NCI-H1436 (cell line): ENCODE measurements at places on chromosomes 5 and 9.

- DNase-seq = no peak
Observed at GRCh38 chr9:77511525-77511924, 136.6 kb downstream of the GNA14 start.

DNA sequence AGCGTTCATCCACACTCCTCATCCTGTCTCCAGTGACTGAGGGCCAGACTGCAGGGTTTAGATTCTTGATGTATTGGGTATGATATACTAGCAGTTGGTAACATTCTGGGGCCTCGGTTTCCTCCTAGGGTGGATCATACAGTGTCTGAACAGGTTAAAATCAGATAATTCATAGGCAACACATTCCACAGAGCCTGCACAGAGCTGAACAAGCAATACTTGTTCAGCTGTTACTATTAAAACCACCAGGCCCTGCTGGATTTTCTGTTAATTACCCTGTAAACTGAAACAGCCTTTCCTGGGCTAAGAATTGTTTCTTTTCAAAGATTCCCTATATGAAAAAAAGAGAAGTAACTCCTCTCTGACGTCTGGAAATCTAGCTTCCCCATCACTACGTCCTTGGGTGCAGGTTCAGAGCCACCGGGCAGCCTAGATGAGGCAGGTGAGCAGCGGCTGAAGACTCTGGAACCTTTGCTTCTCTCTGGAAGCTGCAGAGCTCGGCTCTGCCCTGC, 1313.5 kb upstream of the WWC1 start:
- DNase-seq = no peak

DNA sequence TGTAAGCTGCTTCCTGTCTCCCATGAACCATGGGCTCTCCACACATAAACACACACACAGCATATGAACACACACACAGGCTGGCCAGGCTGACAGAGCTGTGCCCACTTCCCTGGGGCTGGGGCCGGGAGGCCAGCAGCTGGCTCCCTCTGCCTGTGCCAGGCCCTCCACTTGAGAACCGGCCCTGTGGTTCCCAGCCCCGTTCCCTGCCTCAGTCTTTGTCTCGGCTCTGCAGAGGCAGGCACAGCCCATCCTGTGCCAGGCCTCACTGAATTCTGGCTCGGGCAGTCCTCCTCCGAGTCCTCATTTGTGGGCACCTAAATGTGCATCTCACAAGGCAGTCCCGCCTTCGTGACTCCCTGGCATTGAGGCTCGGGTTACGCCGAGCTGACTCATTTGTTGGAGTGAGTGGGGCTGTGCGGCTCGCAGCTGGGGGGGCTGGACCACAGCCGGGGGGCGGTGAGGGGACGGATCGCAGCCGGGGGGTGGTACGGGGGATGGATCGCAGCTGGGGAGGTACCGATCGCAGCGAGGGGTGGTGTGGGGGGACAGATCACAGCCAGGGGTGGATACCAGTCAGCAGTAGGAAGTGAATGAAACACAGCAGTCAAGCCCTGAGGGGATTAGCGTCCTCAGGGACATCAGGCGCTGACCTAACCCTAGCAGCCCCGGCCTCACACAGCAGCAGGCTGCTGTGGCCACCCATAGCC, 72.3 kb downstream of the PSMB7 start:
- peak; percentile 70 for DNase-seq

DNA sequence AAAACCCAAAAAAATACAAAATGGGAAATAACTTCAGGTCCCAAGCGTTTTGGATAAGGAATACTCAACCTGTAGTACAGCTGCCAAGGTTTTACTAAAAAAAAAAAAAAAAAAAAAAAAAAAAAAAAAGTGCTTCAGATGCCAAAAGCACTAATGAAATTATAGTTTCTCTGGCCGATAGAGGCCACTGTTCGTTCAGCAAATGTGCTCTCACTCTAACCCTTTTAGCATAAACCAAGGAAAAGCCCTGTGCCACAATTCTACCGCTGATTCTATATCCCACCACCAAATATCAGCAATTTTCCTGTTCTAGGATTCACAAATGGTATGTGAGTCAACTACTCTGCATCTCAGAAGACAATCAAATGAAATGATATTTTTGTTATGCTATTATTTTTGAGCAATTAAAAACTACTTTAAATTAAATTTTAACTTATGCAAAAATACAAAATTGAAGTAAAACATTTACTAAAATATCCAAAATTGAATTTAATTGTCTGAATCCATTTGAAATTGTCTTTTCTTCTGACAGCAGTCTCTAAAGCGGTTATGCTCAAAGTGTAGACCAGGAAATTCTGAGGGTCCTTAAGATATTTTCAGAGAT, 79.8 kb downstream of the RICTOR start:
- no peak for DNase-seq

- no peak for DNase-seq
Observed at GRCh38 chr9:36746415-36746814, 173.7 kb downstream of the MELK start.

GRCh38 chr9:8895861-8896224, 1096.3 kb upstream of the DMAC1 start:
- peak; percentile 52 for DNase-seq

DNA sequence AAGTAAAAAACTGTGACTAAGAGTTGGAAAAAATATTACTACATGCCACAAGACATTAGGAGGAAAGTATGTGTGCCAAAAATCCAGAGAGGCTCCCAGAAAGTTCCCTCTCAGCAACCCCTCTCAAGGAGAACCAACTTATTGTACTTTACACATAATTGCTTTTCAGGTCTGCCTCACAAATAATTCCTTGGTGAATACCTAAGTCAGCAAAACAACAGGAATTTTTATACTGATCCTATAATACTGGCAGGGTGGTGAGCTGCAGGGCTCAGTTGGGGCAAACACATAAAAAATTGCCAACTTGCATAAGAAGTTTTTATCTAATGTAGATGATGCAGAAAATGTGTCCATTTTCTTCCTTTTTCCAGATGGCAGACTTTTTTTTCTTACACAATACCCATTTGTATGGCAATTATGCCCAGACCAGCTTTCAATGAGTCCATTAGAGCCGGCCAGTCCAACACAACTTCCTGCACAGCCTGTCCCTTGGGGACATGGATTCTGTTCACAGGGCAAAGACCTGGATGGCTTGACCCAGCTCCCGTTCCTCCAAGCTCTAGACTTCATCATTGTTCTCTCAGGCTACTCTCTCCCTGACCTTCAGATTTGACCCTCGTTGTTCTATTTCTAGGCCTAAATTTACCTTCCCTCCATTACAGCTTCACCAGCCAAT, 31.3 kb downstream of the MARCHF3 start:
- no peak for DNase-seq

- no peak for DNase-seq
Observed at GRCh38 chr5:82255844-82256243, 22.3 kb downstream of the RPS23 start.

DNA sequence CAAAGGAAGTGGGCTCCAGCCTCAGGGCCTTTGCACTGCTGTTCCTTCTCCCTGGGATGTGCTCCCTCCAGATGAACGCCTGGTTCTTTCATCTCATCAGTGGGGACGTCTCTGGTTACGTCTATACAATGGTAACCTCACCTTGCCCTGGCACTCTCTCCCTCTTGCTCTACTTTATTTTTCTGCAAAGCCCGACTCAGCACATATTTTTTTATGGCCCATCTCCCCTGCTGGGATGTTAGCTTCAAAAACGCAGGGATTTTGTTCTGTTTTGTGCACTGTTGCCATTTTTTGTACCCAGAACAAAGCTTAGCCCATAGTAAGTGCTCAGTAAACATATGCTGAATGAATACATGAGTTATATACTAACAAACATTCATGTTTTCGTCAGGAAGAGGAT, 37.5 kb downstream of the PTPN3 start:
- DNase-seq = no peak

GRCh38 chr9:122347348-122348287, 23.2 kb upstream of the PTGS1 start:
- no peak for DNase-seq

GRCh38 chr9:83430681-83431080, 107.5 kb downstream of the FRMD3 start:
- DNase-seq = no peak

DNA sequence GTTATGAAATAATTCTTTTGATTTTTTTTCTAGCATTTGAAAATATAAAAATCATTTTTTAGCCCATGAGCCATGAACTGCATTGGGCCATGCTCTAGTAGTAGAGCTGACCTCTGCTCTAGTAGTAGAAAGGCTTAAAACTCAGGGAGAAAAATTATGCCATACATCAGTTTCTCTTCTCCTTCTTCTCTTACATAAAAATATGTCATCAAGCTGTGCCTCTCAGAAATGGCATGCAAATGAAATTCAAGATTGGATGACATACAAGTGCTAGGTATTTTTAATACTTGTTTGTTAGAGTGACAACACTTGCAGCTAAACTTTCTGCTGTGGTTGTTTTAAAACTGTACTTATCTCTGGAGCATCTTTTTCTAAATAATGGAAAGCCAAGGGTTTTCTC, 42.1 kb upstream of the TMOD1 start:
- no peak for DNase-seq

DNA sequence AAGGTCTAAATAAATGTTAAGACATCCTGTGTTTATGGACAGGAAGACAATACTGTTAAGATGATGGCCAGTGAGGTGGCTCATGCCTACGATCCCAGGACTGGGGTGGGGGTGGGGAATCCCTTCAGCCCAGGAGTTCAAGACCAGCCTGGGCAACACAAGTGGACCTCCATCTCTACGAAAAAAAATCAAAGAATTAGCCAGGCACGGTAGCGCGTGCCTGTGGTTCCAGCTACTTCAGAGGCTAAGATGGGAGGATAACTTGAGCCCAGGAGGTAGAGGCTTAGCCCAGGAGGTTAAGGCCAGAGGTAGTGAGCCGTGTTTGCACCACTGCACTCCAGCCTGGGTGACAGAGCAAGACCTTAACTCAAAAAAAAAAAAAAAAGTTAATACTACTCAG, 5.3 kb downstream of the ROR2 start:
- DNase-seq = no peak

DNA sequence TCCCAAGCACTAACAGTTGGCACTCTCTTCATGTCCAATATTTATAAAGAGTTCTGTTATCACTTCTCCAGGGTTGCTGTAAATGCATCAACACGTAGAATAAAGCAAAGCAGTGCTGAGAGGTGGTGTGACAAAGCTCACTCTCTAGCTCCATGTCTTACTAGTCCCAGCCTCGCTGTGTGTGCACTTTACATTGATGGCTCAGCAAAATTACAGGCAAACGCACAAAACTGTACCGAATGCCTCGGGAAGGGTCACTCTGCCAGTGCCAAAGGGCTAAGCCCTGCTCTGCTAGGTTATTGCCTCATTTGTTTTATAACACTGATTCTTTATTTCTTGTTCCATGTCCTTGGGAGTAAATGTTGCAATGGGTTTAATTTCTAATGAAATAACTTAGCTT, 1005.9 kb upstream of the WWC1 start:
- no peak for DNase-seq

- no peak for DNase-seq
Observed at GRCh38 chr5:151779531-151780125, 7.9 kb downstream of the G3BP1 start.

- DNase-seq = no peak
Observed at GRCh38 chr9:88786291-88787079, 204.8 kb upstream of the S1PR3 start.

GRCh38 chr5:87116825-87117512, 150.7 kb upstream of the RASA1 start:
- no peak for DNase-seq

DNA sequence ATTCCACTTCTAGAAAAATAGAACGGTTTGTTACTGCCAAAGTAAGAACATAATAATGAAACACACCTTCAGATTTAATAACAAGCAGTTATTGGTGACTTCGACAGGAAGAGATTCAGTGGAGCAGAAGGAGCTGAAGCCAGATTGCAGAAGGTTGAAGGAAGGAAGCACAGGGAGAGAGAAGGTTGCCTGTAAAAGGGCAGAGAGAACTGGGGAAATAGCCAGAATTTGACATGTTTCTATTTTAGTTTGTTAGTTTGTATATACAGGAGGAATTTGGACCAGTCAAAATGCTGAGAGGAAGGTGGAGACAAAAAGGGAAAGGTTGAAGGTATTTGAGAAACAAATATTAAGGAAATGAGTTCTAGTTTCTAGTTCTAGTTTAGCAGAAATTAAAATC, 269.2 kb upstream of the ELAVL2 start:
- DNase-seq = no peak

GRCh38 chr9:137753192-137753765, 124.3 kb upstream of the CACNA1B start:
- no peak for DNase-seq

- no peak for DNase-seq
Observed at GRCh38 chr5:167969998-167970397, 321.4 kb upstream of the WWC1 start.

- no peak for DNase-seq
Observed at GRCh38 chr9:99919930-99920329, 13.5 kb downstream of the STX17 start.

- DNase-seq = no peak
Observed at GRCh38 chr9:135568026-135568425, 6.5 kb downstream of the PAEP start.

DNA sequence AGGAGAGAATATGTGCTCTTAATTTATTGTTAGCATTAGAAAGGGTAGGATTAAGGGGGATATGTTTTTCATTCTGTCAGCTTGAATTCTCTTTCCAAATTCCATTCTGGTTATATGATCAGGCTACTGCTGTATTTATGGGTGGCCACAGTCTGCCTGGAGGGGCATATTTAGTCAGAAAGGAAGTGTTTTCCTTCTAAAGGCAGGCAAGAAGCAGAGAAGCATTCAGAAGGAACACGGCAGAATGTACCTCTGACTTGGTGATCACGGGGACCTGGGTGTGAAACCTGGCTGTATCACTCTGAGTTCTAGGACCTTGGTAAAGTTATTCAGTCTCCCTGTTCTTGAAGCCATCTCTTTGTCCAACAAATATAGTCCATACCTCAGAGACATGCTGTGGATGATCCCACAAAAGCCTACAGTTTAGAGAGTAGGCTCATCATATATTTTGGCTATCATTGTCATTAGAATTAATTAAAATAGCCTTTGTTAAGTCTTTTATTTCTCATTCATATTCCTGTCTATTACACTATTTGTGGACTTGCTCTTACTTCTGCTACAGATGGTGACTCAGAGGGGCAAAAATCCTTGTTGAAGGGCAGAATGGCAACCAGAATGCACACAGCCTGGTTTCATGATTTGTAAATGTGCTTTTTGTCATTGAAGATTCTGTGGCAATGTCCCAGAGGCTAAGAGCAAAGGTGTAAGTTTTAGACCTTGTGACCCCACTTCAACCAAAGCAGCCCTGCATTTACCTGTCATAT, 2.7 kb downstream of the TNC start:
- no peak for DNase-seq

GRCh38 chr5:40399349-40399748, 280.4 kb upstream of the PTGER4 start:
- no peak for DNase-seq

GRCh38 chr9:93683331-93684134, 107.1 kb downstream of the PHF2 start:
- no peak for DNase-seq
